GF-D8 (cell line): ENCODE measurements at places on chromosomes 7 and 10.

GRCh38 chr10:60352105-60352504 lies 37.6 kb downstream of the ANK3 start:
- no peak for DNase-seq

GRCh38 chr10:122435212-122435827 lies 19.1 kb upstream of the ARMS2 start:
- no peak for DNase-seq

DNA sequence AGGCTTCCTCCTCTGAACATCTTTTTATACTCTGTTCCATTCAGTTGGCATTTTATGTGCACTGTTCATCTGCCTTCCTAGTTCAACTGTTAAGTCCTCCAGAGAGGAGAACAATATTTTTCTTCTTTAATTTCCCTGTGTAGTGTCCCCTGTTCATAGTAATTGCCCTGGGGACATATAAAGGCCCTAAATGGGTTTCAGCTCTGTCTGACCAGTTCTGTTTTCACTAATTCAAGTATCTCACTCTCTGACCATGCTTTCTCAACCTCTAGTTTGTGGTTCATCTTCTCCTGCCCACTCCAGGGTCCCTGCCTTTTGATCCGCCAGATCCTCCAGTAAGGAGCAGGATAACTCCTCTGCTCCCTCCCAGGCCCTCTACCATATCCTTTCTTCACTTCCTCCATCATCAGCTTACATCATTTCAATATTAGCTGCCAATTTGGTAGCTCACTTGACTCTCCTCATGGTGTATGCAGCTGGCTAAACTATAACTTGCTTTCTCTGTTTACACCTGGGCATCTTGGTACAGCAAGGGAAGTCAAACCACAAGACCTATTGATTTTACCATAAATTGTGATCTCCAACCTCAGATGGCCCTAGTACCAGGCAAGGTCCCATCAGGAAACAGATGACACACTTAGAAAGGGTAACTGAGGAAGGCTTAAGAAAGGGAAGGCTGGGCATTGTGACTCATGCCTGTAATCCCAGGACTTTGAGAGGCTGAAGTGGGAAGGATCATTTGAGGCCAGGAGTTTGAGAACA lies 17.7 kb upstream of the C10orf67 start:
- no peak for DNase-seq

DNA sequence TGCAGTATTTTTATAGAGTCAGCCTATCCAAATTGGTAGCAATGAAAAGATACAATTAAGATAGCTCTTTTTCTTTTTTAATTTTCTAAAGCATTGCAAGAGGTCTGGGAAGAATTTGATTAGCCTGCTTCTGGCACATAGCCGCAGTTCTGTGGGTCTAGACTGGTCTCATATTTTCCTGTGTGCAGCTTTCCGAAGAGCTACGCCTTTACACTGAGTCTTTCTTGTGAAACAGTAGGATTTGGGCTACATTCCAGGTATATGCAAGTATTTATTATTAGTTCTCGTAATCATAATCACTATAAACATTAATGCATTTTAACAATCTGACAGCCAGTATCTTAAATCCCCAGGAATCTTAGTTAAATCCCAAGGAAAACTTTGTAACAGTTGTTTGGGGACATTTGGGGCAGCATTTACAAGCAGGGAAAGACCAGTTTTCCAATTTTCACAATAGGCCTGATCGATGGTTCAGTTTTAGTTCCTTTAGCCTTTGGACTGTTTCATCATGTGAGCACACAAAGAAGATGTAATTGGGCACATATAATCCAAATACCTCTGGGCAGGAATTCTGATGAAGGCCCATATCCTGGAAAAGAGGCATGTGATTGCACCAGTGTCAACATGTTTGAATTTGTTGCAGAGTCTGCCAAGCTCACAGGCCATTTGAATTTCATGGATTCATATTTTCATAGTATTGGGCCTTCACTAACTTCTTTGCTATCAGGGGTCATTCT lies 287.3 kb downstream of the INHBA start:
- DNase-seq, result no peak

DNA sequence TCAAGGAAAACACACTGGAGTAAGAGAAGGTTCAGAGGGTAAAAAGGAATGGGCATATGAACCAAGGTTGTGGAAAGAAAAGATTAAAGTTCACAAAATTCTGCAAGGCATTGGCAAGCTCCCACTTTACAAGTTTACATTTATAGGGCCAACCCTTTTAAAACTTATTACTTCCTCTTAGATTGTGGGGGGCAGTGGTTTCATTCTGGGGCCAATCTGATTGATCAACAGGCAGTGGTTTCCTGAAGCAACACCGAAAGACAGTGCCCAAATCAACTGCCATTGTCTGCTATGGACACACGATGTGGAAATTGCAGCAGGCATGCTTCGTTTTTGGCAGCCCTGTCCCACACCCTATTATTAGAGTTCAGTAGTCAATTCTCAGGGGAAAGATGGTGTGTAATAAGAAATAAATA lies 154.0 kb downstream of the SGMS1 start:
- peak; percentile 84 for DNase-seq

- DNase-seq, result peak; percentile 96
Observed at GRCh38 chr10:69061305-69062161, 26.4 kb upstream of the SRGN start.

DNA sequence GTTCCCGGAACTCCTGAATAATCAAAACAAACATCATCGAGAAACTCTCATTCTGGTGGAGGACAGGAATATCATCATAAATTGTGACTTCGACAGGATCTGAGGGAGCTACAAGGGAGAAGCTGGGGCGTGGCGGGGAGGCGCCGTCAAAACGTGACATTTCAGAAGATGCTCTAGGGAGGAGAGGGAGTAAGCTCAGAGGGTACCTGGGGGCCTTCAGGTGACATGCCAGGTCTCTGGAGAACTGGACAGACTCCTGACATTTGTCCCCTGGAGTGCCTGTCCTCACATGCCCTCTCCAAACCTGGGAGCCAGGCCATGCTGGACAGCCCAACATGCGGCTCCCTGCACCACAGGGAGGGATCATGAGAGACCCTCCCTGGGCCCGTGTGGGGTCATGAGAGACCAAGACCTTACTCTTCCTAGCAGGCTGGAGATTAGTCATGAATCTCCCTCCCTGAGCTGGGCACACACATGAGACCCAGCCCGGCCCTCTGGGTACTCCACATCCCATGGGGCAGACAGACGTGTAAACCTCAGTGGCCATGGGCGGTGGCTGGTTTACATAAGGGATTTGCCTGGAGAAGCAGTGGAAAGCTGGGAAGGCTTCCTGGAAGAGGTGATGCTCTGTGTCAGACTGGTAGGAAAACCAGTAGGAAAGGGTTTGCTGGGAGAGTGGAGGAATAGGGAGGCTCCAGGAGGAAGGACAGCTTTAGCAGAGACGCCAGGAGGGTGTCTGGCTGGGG lies 81.0 kb downstream of the MYL10 start:
- DNase-seq, result no peak

- no peak for DNase-seq
Observed at GRCh38 chr10:56178210-56178609, 182.8 kb downstream of the ZWINT start.

GRCh38 chr10:8456386-8456785 lies 401.9 kb downstream of the GATA3 start:
- DNase-seq, result no peak

- peak; percentile 28 for DNase-seq
Observed at GRCh38 chr10:104350127-104350635, 3.5 kb upstream of the CFAP58 start.

- DNase-seq, result no peak
Observed at GRCh38 chr7:7895754-7896153, 72.8 kb upstream of the GLCCI1 start.

DNA sequence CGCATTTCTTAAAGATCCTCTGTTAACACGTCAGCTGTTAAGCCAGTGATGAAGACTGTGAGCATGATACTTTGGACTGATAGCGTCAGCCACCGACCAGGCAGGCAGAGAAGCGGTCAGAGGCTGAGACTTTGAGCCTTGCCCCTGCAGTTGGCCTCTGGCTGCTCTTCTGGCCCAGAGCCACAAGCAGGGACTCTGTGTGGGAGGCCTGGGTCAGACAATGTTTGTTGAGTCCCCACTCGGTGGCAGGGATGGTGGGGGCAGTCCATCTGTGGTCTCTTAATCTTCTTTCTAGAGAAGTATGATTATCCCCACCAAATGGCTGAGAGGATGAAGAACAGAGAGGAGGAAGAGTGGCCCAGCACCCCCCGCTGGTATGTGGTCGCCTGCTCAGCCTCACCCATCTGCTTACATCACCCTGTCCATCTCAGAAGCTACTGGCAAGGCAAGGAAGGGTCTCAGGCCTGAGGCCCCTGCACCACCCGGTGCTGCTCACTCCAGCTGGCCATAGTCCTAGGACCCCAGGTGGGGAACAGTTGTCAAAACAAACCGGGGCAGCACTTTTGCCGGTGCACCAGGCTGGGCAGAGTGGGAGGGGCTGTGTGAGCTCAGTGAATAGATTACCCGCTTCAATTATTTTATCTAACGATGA lies 202.9 kb downstream of the GRID1 start:
- no peak for DNase-seq

DNA sequence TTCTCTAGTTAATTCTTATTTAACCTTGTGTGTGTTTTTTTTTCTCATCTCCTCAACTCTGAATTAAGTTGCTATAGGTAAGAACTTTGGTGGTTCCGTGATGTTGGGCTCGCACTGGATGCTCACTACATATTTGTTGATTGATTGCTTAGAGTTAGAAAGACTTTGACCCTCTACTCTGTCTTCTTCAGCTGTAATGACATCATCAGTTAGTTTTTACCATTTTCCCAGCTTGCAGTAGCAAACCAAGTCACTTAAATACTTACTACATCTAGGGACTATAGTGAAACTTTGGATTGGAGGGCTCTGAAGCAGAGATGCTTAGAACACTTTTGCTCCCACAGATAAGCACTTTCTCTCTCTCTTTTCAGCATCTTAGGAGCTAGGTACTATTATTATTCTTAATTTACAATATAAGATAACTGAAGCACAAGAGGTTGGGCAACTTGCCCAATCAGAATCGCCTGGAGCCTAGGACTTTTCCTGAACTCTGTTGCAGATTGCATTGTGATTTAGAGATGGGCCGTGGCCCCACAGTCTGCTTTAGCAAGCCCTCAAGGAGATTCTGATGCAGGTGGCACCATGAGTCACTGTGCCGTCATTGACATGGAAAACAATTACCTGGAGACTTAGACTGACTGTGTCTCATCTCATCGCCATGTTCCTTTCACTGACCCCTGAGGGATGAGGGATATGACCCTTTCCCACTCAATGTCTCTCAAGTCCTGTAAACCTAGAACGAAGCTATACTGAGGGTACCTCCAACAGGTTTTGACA lies 471.9 kb upstream of the PODXL start:
- DNase-seq, result no peak

DNA sequence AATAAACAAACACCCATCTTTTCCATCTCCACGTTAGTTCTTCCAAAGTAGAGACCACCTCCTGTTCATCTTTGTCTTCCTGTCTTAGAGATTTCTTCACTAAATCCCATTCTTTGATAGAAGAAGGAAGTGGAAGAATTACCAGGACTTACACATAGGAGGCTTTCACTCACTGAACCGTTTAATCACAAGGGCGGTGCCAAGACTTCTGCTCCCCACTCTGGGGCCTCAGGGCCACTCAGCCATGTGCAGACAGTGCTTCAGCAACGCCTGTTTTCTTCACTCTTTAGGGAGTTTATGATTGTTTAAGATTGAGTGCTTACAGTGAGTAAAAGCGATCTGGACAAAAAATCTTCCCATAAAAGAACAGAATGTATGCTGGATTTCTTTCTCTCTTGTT lies 63.9 kb upstream of the SORCS3 start:
- no peak for DNase-seq

GRCh38 chr10:128296253-128297007 lies 170.2 kb upstream of the MKI67 start:
- DNase-seq, result no peak

- no peak for DNase-seq
Observed at GRCh38 chr7:44132039-44132438, 8.7 kb upstream of the POLD2 start.

DNA sequence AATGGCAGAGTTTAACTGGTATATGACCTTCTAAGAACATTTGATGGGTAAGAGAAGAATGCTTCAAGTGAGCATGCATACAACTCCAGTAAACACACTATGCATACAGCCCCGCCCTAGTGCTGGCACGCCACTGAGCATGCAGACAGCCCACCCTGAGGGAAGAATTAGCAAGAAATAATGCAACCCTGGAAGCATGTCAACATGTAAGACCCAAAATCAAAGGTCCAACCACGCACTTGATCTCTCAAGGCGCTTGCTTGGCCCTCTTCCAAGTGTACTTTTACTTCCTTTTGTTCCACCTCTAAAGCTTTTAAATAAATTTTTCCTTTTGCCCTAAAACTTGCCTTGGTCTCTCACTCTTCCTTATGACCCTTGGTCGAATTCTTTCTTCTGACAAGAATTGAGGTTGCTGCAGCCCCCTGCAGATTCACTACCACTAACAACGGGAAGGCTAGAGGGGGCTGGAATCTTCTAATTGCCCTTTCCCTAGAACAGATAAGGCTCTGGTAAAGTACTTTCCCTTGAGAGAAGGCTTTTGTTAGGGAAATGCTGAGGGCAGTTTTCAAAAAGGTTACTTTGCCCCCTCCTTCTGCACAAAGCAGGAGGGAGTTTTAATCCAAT lies 3.4 kb downstream of the FAM24B start:
- DNase-seq, result no peak

DNA sequence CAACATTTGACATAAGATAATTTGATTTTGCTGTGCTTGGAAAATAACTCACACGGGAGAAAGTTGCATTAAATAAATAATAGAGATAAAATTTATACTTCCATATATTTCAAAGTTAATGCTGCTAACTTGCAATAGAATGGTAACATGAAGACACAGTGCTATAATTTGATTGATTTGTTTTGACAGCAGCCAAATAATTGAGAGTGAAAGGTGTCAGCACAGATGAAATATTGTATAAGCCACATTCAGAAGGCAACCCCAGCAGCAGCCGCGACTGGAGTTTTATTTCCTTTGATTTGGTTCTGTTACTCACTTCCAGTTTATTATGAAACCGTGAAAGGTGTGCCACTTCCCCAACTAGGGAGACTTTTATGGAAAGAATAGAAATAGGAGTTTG lies 242.2 kb downstream of the POU6F2 start:
- DNase-seq, result no peak

- DNase-seq, result no peak
Observed at GRCh38 chr10:60757420-60757895, 20.8 kb upstream of the CDK1 start.

DNA sequence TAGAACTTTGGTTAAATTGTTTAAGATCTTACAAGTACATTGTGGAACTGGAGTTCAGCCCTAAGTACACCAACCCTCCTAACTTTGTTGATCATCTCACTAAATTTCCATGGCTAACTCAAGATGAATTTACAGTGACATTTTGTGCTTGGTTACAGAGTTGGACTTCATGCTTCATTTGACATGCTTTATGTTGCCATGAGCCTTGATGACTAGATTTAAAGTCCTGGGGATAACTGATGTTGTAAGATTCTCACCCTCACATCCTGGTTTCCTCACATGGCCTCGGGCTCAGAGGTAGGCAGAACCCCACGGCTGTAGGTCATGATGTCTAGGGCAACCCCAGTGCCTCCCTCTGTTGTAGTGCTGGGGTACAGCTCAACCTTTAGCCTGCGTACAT lies 397.2 kb upstream of the IGFBP3 start:
- DNase-seq, result no peak

GRCh38 chr10:110864662-110865140 lies 7.0 kb upstream of the PDCD4 start:
- DNase-seq, result peak; percentile 63
